ENCODE measurements at places on chromosomes 4 and X. TPM values are rescaled to one million over a fixed set of nuclear protein-coding genes. Genes with fewer than 3 reads are reported as not detected.

DNA sequence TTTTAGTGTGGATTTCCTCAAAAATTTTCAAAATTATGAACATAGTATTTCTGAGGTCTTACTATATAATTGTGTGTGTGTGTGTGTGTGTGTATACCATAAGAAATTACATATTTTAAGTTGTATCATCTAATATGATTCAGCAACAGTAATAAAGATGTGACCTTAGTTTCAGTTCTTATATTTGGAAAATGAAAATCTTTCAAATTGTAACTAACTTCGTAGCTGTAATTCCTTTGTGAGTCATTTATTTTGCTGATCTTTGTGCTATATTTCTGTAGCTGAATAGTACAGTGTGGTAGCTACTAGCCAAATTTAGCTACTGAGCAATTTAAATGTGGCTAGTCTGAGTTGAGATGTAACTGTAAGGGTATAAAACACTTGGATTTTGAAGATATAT, 116.4 kb downstream of the RAP1GDS1 start:
- no peaks in the 10 kb centered on the region for H3K27me3 ChIP-seq
- no peak overlapping the region for H3K4me3 ChIP-seq
- no peak overlapping the region for H3K27ac ChIP-seq
- H3K36me3 ChIP-seq = no peaks in the 10 kb centered on the region

GRCh38 chr4:183455431-183456195, 11.2 kb downstream of the CDKN2AIP start:
- H3K27ac ChIP-seq = no peak overlapping the region
- no peak overlapping the region for H3K4me3 ChIP-seq
- H3K4me1 ChIP-seq = peaks cover 11% of the 10 kb centered on the region
- H3K36me3 ChIP-seq = no peaks in the 10 kb centered on the region
- no peaks in the 10 kb centered on the region for H3K27me3 ChIP-seq

GRCh38 chr4:84235126-84235944, 263.8 kb downstream of the NKX6-1 start:
- H3K4me3 ChIP-seq = no peak overlapping the region
- H3K4me1 ChIP-seq = no peaks in the 10 kb centered on the region
- no peak for DNase-seq
- H3K27ac ChIP-seq = no peak overlapping the region
- H3K36me3 ChIP-seq = no peaks in the 10 kb centered on the region

DNA sequence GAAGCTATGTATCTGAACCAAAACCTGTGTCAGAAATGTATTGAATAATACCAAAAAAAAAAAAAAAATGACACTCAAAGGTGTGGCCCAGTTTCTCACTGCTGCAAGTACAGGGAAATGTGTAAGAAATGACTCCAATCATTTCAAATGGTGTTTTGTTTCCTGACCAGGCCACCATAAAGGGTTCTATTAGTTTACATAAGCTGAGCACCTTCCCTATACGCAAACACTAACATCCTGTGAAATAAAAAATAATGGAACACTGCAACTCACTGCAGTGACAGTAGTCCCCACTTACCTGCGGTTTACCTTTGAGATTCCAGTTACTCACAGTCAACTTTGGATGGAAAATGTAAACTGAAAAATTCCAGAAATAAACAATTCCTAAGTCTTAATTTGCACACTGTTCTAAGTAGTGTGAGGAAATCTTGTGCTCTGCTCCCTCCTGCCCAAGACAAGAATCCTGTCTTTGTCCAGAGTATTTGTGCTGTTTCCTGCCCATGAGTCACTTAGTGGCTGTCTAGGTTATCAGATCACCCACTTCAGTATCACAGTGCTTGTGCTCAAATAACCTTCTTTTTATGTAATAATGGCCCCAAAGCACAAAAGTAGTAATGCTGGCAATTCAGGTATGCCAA, 265.3 kb downstream of the RCHY1 start:
- no peaks in the 10 kb centered on the region for H3K36me3 ChIP-seq
- no peak overlapping the region for H3K27ac ChIP-seq
- DNase-seq = no peak
- no peaks in the 10 kb centered on the region for H3K4me1 ChIP-seq

DNA sequence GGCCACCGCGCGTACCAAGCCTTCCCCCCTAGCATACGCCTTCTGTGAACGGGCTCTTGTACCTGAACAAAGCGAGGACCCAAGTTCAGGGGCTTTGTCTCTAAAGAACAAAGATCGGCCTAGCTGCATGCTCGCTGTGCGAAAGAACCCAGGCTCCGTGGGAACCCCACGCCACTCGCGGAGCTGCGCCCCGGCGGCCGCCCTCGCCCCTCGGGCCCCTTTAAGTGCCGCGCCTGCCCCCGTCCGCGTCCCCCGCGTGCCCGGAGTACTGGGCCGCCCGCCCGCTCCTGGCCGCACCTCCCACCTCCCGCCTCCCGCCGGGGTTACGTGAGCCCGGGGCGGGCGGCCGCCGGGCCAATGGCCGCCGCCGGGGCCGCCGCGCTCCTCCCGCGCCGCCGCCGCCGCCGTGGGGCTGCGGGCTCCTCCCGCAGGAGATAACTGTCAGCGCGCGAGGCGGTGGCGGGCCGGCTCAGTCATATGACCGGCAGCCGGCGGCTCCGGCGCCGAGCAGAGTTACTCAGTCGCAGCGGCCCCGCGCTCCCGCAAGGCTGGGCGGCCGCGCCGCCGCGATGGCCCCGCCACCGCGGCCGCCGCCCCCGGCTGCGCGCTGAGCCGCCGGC, at the start of gene FNIP2:
Gene FNIP2, plus strand, starts transcription at position 472 of the 620 bp plus-strand sequence. CDS start 187 bp downstream, outside the sequence.
- peaks cover 17% of the 10 kb centered on the region for H3K4me1 ChIP-seq
- peak within 1 kb of the TSS; percentile 94 for H3K27ac ChIP-seq
- peak; percentile 8 for DNase-seq
- H3K4me3 ChIP-seq = peak within 1 kb of the TSS; percentile 86
- H3K36me3 ChIP-seq = no peaks in the 10 kb centered on the region

DNA sequence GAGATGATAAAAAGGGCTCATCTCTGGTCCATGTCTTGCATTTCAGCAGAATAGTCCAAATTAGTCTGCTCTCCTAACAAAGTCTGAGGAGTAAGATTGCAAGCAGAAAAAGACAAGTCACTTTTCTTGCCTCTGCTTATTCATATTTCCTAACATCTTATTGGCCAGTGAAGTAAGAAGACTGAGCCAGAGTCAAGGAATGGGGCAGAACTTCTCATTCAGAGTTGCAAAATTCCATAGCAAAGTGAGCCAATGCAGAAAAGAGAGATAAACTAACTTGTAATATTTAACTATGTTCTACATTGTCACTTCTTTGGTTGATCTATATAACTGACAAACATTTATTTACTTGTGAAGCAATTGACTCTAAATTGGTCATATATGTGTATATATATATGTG, 2304.0 kb downstream of the ARAP2 start:
- H3K4me1 ChIP-seq = no peaks in the 10 kb centered on the region
- no peak for DNase-seq
- no peak overlapping the region for H3K27ac ChIP-seq
- H3K36me3 ChIP-seq = no peaks in the 10 kb centered on the region
- no peaks in the 10 kb centered on the region for H3K27me3 ChIP-seq

GRCh38 chr4:169025184-169025583, 15.1 kb upstream of the CBR4 start:
- no peaks in the 10 kb centered on the region for H3K27me3 ChIP-seq
- H3K4me3 ChIP-seq = no peak overlapping the region
- H3K27ac ChIP-seq = no peak overlapping the region
- no peaks in the 10 kb centered on the region for H3K36me3 ChIP-seq
- no peak for DNase-seq

GRCh38 chr4:10694151-10694827, 9.7 kb upstream of the CLNK start:
- H3K4me1 ChIP-seq = no peaks in the 10 kb centered on the region
- DNase-seq = no peak
- H3K4me3 ChIP-seq = no peak overlapping the region

DNA sequence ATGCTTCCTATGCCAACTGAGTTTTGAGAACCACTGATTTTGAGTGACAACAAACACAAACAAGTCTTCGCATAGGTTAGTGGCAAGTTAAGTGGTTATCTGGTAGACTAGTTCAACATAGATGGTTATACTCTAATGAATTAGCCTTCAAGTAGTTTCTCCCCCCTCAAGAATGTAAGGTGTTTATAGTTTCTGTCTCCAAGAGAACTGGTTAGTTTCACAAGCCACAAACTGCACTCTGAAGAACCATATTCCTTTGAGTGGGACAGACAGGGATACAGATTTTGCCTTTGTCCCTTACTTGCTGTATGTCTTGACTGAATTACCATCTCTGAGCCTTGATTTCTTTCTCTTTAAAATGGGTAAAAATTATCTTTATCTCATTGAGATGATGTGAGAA, 41.5 kb downstream of the PASD1 start:
- H3K4me1 ChIP-seq = no peaks in the 10 kb centered on the region
- no peaks in the 10 kb centered on the region for H3K27me3 ChIP-seq
- no peak for DNase-seq
- H3K27ac ChIP-seq = no peak overlapping the region

DNA sequence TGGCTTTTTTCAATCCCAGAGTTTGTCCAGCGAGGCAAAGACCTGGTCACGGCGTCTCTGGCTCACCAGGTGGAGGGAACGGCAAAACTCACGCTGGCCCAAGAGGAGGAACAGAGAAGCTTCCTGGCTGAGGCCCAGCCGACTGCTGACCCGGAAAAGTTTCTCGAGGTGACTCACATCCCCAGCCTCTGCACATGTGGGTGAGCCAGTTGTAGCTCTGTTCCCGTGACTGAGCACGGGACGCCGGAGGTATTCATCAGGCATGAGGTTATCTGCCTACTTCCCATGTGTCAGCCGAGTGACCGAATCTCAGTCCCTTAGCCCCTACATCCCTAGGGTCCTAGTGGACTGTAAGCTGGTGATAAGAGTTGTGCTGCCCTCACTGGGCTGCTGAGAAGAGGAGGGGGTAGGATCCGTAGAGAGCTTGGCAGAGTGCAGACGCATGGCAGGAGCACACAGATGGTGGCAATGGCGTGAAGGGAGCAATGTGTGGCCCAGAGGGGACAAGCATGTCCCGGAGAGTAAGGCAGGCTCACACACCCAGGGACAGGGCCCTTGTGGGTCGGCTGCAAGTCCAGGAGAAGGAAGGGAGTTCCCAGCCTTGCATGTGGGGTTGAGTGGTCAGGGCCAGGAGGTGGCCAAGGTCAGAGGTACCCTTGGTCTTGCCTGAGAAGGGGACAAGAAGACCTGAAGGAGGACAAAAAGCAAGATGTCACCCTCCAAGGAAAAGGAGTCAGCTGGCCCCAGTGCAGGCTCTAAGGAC, 42.9 kb downstream of the EVC start:
- H3K27me3 ChIP-seq = no peaks in the 10 kb centered on the region
- H3K27ac ChIP-seq = peak overlapping the region; percentile 50
- no peak overlapping the region for H3K4me3 ChIP-seq

DNA sequence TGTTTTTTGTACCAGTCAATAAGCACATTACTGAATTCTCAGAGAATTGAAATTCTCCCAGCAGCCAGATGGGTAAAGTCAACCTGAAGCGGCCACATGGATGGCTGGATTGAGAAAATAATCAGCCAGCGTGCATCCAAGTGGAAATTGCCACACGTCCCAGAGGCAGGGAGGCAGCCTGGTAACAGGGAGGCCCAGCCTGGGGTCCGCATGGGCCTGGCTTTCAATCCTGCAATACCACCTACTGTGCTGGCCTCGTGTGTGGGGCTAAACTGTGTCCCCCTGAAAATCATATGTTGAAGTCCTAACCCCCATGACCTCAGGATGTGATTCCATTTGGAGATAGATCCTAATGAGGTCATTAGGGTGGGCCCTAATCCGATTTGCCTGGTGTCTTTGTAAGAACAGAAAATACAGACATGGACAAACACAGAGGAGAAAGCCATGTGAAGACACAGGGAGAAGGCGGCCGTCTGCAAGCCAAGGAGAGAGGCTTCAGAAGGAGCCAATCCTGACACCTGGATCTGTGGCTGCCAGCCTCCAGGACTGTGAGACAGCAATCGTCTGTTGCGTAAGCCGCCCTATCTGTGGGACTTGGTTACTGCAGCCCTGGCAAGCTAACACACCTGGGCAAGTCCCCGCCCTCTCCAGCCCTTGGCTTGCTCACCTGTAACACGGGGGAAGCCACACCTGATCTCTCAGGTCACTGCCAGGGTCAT, 90.3 kb downstream of the JAKMIP1 start:
- no peak for DNase-seq
- no peaks in the 10 kb centered on the region for H3K4me1 ChIP-seq
- H3K36me3 ChIP-seq = no peaks in the 10 kb centered on the region
- no peak overlapping the region for H3K4me3 ChIP-seq
- no peaks in the 10 kb centered on the region for H3K27me3 ChIP-seq
- H3K27ac ChIP-seq = no peak overlapping the region

- H3K36me3 ChIP-seq = no peaks in the 10 kb centered on the region
- H3K27me3 ChIP-seq = no peaks in the 10 kb centered on the region
These were observed 207.5 kb downstream of the REPS2 start for GRCh38 chrX:17154001-17154400.

DNA sequence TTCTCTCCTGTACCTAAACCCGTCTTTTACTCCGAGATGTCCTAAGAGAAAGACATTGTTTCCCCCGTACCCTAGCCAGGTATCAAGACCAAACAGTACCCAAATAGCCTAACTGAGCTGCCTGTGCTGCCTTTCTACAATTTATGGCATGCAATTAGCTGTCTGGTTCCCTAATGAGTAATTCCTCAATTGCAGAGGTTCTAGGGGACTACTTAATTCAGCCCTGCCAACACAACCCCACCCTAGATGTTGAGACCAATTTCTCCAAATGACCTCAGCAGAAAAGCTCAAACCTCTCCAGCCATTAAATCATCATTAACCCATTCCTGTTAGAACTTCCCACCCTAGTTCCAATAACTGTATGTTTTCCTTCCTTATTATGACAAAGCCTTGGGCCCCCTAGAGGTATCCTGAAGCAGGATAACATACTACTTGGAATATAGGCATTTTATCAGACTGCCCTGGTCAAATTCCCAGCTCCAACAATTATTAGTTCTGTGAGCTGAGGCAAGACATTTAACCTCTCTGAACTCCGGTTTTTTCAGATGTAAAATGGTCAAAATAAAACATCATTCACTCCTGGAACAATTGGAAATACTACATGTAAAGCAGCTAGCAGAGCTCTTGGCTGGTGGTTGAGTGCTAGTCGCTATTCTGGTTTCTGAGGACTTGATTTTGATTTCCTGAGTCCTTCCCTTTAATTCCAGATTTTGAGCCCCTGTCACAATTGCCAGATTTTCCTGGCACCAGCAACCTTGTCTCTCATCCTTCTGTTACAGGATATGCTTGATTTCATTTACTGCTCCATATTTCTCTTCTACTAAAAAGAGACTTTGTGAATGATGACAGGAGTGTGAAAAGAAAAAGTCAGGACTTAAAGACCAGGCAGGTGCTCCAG, 244.6 kb upstream of the TENM3 start:
- H3K4me1 ChIP-seq = no peaks in the 10 kb centered on the region
- DNase-seq = no peak

- H3K27me3 ChIP-seq = no peaks in the 10 kb centered on the region
- H3K4me1 ChIP-seq = no peaks in the 10 kb centered on the region
- no peak overlapping the region for H3K4me3 ChIP-seq
- DNase-seq = no peak
- H3K27ac ChIP-seq = no peak overlapping the region
These were observed 394.4 kb upstream of the ADGRL3 start for GRCh38 chr4:60805500-60806313.

GRCh38 chr4:1230316-1230715, 18.6 kb downstream of the CTBP1 start:
- H3K27ac ChIP-seq = no peak overlapping the region
- no peak for DNase-seq
- H3K4me3 ChIP-seq = no peak overlapping the region
- peaks cover 63% of the 10 kb centered on the region for H3K4me1 ChIP-seq

GRCh38 chrX:13721371-13721770, 13.0 kb downstream of the TRAPPC2 start:
- H3K4me3 ChIP-seq = no peak overlapping the region
- peaks cover 42% of the 10 kb centered on the region for H3K4me1 ChIP-seq
- DNase-seq = no peak
- no peaks in the 10 kb centered on the region for H3K36me3 ChIP-seq

CASP3 gene
- 25.0 TPM for total RNA-seq

PLS3 gene
- 142 TPM for total RNA-seq

GAGE13 gene
- total RNA-seq = not detected

CTAG1B gene
- total RNA-seq = not detected

ARHGAP24 gene
- total RNA-seq = 35.3 TPM

COX7B2 gene
- not detected for total RNA-seq

RHOH gene
- 3.0 TPM for total RNA-seq
